ENCODE measurements at places on chromosomes 16 and 17. TPM values are rescaled to one million over a fixed set of nuclear protein-coding genes. Genes with fewer than 3 reads are reported as not detected.

GRCh38 chr16:11835891-11836649 lies 15.3 kb downstream of the RSL1D1 start:
- peak; percentile 41 for DNase-seq

GRCh38 chr16:85173146-85173980 lies 61.1 kb upstream of the CIBAR2 start:
- peak; percentile 41 for DNase-seq

- no peak for DNase-seq
Measured at GRCh38 chr16:50778284-50779163, 36.6 kb downstream of the CYLD start.

- peak; percentile 34 for DNase-seq
Measured at GRCh38 chr17:4806777-4807604, at the start of gene PLD2. TSS of gene PLD2 (plus strand) at chr17:4807152. CDS start at chr17:4807773, 621 bp downstream.

DNA sequence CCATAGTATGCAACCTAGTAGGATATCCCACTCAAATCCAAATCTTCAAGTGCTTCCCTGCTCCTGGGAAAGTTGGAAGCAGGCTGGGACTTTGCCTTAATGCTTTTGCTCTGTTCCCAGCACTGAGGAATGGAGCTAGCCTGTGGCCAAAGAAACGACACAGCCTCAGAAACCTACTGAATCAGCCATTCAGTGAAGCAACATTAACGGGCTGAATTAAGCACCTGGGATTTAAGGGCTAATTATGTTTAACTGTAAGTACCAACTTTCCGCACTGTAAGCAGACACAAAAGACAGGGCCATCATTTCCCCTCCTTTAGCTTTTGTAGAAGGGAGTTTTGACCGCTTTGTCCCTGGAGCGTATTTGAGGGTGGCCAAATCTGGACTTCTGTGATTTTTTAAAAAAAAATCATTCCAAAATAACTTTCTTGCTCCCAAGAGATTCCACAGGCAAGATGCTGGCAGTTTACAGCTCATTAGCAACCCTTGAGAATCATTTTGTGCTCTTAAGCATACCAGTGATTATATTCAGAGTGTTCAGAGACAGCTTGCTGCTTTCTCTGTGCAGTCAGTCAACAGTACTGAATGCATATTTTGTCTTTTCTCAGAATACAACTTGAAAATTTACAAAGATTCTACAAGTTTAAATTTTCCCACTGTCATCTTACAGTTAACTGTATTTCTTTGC lies 17.6 kb upstream of the NOL11 start:
- DNase-seq: no peak

- peak; percentile 2 for DNase-seq
Measured at GRCh38 chr17:68422821-68423220, 34.5 kb downstream of the WIPI1 start.

DNA sequence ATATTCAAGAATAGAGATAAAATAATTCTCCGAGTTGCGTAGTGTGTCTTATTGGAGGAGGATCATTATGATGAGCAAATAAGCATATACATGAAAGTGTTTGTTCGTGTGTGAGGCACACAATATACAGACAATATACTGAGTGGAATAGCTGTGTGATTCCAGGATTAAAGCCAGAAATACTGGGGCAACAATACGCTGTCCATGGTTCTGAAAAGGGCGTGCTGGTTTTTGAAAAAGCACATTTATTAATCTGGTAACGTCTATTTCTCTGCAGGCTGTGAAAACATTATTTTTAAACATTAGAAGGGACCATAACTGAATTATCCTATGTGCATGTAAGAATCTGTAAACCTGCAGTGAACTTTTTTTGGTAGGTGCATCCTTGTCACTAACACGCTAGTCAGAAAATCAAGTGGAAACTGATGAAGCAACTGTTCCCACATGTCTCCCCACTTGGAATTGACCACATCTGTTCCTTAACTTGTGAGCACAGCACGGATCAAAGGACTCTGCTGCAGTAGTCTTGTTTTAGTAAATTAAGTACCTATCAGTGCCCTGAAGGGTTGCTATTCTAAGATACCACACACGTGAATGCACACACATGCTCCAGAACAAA lies 346.0 kb downstream of the GRIN2A start:
- DNase-seq: no peak

MATCAP1 gene
- total RNA-seq: 4.5 TPM

MIF4GD gene
- 41.6 TPM for total RNA-seq

MFSD11 gene
- 33.5 TPM for total RNA-seq

USP7 gene
- 33.8 TPM for total RNA-seq

TNP2 gene
- total RNA-seq: not detected

Data from H4 (cell line).